ENCODE measurements at places on chromosomes 12 and 14. TPM values are rescaled to one million over a fixed set of nuclear protein-coding genes. Genes with fewer than 3 reads are reported as not detected.

GRCh38 chr14:22526218-22526617 lies 62.8 kb downstream of the DAD1 start:
- DNase-seq, result no peak

- no peak for DNase-seq
Measured at GRCh38 chr14:35539969-35540368, 6.0 kb downstream of the INSM2 start.

Gene PRH1
- 5.2 TPM for total RNA-seq

DNA sequence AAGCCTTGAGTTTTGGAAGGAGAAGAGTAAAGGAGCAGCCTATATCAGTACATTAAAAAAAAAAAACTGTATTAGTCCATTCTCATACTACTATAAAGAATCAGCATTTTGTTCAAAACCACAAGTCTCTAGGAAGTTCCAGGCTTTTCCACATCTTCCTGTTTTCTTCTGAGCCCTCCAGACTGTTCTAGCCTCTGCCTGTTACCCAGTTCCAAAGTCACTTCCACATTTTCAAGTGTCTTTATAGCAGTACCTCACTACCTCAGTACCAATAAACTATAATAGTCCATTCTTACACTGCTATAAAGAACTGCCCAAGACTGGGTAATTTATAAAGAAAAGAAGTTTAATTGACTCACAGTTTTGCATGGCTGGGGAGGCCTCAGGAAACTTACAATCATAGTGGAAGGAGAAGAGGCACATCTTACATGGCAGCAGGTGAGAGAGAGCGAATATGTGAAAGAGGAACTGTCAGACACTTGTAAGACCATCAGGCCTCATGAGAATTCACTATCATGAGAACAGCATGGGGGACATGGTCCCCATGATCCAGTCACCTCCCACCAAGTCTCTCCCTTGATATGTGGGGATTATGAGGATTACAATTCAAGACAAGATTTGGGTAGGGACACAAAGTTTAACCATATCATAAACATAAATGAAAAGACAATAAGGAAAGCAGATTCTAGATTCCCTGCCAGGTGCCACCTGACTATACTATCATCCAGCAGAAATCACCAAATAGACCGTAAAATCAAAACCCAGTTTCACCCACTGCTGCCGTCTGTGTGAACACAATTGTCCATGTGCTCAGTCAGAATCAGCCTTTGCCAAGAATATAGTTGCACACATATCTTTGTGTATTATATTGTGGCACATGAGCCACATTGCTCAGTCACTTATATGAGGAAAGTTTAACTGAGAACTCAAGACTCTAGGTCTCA lies 27.8 kb downstream of the TOGARAM1 start:
- DNase-seq, result peak; percentile 38

- DNase-seq, result no peak
Measured at GRCh38 chr12:116637589-116638150, 78.5 kb downstream of the MAP1LC3B2 start.

DNA sequence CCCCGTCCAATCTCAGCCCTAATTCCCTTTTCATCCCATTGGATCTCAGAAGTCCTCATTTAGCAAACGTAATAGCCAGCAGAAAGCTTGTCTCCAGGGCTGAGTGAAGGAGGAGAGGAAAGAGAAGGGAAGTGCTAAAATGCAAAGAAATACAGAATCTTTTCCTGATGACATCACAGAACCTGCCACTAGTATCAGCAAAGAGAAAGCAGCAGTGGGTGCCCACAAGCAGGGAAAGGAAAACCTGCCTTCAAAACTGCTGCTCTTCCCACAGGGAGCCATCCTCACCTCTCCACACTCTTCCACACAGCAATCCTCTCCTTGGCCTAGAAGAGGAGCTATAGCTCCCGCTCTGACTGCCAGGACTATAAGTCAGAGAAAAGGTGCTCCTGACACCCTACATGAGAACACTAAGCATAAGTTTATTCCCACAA lies 11.3 kb downstream of the MED13L start:
- peak; percentile 21 for DNase-seq

- DNase-seq, result no peak
Measured at GRCh38 chr12:115799610-115800009, 477.9 kb downstream of the MED13L start.

GRCh38 chr14:67357969-67358354 lies 1.6 kb downstream of the ATP6V1D start:
- DNase-seq, result peak; percentile 31

Gene ASCL4
- not detected for total RNA-seq

DNA sequence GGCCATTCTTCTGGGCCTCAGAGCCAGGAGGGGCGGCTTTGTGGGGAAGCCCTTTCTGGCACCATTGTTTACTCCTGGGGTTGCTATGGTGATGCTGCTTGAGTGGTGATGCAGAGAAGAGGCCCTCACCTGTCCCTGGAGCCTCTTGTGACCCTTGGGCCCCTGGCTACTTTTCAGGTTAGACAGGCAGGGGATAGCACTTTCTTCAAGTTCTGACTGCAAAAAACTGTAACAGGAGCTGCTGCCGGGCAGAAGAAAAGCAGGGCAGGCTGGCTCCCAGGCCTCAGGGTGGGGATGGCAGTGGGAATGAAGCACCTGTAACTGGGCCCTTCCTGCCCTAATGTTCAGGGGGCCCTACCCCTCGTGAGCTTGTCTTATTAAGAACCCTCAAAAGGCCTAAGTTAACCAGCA lies at the start of gene TEX52:
Gene TEX52, minus strand, starts transcription at position 19 of the 411 bp plus-strand sequence. Its CDS starts 13 bp downstream, at position 6.
- DNase-seq, result no peak

DNA sequence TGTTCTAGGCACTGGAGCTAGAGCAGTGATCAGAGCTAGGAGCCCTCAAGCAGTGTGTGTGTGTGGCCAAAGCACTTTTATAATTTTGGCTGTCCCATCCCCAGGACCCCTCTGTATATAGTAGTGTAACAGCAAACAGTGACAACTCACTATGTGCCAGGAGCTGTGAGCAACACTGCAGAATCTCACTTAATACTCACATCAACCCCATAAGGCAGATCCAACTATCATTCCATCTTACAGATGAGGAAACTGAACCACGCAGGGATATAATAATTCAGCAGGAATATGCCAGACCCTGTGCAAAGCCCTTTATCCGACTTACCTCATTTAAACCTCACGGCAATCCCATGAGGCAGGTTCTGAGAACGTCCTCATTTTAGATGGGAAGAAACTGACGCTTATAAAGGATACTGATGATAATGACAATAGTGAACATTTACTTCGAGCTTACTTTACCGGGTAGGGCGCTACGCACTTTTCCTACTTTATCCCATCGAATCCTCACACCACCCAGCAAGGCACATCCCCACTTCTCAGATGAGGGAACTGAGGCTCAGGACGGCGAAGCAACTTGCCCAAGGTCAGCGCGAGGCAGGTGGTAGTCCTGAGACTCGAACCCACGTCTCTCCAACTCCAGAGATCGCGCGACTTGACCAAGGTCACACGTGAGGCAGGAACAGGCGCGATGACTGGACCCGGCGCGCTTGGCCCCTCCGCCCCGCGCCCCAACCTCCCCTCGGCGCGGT lies 687 bp downstream of the RAB35 start:
- peak; percentile 70 for DNase-seq

Gene BATF
- total RNA-seq, result 3.6 TPM

GRCh38 chr12:97748298-97748697 lies 285.7 kb downstream of the RMST start:
- DNase-seq, result no peak

- no peak for DNase-seq
Measured at GRCh38 chr12:9066755-9067423, 48.8 kb downstream of the A2M start.

Gene CCDC77
- total RNA-seq, result 6.3 TPM

GRCh38 chr14:27863166-27863565 lies 903.4 kb upstream of the FOXG1 start:
- DNase-seq, result no peak

DNA sequence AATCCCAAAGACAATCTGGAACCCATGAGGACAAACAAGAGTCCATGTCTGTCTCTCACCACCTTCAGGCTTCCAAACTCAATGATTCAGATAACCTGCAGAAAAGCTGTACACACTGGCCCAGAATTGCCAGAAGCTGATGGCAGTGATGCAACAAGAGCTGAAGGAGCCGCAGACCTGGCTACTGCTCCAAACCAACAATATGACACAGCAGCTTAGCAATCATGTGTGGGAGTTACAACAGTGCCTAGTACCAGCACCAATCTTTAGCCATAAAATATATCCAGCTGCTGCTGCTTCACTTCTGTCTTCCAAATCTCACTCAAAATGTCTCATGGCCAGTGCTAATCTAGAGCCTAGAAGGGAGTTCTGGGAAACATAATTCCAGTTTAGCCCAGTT lies 22.0 kb downstream of the RPS6KA5 start:
- no peak for DNase-seq

DNA sequence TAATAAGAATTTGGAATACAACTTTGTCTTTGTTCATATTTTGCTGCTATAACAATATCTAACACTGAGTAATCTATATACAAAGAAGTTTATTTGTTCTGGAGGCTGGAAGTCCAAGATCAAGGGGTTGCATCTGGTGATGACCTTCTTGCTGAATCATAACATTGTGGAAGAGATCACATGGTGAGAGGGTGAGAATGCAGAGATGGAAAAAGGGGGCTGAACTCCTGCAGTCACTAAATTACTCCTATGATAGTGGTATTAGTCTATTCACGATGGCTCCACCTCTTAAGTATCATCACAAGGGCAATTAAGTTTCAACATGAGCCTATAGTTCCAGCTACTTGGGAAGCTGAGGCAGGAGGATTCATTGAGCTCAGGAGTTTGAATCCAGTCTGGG lies 4.5 kb upstream of the AKAP6 start:
- DNase-seq, result no peak

Gene MYF6
- not detected for total RNA-seq

Gene TPH2
- total RNA-seq, result not detected

Gene SERPINA10
- not detected for total RNA-seq

GRCh38 chr14:69335371-69335771 lies 62.7 kb downstream of the ERH start:
- DNase-seq, result no peak

DNA sequence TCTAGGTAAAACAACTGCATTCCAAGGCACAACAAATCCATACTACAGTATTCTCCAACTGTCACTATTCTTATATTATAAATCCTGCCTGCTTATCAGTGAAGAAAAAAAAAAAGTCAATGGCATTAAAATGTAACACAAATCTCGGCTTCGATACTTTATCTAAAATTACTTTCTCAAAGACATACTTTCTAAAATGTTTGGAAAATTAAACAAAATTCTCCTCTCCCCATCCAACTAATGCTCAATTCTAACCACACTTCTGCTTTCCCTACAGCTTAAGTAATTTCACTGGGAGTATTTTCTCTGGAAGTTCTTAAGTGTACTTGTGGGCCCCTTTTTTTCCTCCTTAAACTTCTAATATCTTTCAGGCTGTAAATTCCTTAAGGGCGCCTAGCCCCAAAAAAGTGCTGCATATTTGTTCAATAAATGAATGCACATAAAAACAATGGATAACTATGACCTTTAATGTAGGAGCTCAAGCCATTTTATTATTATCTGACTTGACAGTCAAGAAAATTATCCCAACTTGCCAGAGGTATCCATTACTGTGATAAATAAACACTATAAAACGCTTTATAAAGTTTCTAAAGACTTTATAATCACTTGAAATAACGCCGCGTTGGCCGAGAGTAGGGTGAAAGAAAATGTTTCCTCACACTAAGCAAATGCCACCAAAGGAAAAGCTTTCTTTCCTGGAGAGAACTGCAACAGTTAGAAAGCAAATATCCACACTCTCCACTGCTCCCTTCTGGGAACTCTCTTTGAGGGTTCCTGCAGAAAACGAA lies 977 bp downstream of the HEATR5A start:
- DNase-seq, result peak; percentile 3

DNA sequence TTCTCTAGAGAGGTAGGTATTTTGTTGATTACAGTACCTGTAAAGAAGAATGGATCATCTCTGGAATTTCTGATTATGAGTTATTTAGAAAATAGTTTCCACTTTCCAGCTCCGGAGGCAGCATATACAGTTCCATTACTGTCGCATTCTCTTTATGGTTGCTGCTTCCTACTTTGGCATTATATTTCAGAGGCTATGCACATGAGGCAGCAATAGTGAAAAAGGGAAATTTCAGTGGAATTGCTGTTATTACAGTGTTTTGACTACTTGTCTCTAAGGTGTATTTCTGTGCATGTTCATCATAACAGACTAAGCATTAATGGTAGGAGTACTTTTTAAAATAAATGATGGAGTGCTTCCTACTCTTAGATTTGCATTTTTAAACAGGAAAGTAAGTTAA lies 10.2 kb downstream of the GNG2 start:
- no peak for DNase-seq

DNA sequence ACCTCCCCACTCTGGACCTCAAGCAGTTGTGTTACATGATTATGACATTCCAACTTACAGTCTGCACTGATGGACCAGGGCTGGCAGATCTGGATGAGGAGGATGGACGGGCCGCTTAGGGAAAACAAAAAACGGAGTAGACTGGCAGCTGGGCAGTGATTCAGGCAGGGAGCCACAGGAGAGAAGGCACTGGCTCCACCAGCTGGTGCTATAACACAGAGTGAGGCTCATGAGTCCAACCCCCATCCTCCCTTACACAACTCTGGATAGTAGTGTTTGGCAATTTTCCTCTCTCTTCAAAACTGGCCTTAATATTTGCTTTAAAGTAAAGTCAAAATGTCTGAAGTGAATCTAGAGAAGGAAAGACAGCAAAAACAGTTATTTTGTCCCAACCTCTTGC lies 9.7 kb upstream of the RIC8B start:
- peak; percentile 11 for DNase-seq

DNA sequence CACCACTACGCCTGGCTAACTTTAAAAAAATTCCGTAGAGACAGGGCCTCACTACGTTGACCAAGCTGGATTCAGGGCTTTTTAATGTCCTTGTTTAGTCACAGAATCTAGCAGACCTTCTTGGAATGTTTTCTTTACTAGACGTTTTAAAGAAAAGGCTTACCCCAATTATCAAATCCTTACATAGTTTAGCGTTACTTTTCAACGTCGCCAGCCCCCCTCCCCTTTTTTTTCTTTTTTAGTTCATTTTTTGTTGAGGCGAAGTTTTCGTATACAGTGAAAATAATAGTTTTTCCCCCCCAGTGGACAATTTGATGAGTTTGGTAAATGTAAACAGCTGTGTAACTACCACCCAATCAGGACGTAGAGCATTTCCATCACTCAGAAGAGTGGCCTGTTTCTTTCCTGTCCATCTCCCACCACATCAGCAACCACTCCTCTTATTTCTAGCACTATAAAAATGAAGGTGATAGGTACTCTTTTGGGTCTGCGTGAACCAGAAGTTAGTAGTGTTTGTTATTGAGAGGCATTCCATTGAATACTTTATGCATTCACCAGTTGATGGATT lies 753 bp upstream of the DLGAP5 start:
- DNase-seq, result no peak

GRCh38 chr12:59149995-59150642 lies 229.8 kb upstream of the LRIG3 start:
- peak; percentile 90 for DNase-seq

Data from lung microvascular endothelial cell (primary cell).